ENCODE measurements at places on chromosomes 2 and 18. TPM values are rescaled to one million over a fixed set of nuclear protein-coding genes. Genes with fewer than 3 reads are reported as not detected.

Gene CROCC2
- total RNA-seq: 0.51 TPM

Gene ZSCAN30
- total RNA-seq: 13.4 TPM

Gene SCTR
- total RNA-seq: not detected

Gene EFEMP1
- total RNA-seq: 615 TPM

Data from fibroblast of lung (primary cell).